ENCODE measurements at places on chromosomes 3 and 15.
A peak's percentile ranks its signal among the peaks of the same experiment; 100 is the strongest.

- no peak for DNase-seq
Observed at GRCh38 chr15:98905963-98906711, 101.5 kb downstream of the PGPEP1L start.

GRCh38 chr15:93954985-93955571 lies 276.3 kb upstream of the MCTP2 start:
- DNase-seq = no peak

DNA sequence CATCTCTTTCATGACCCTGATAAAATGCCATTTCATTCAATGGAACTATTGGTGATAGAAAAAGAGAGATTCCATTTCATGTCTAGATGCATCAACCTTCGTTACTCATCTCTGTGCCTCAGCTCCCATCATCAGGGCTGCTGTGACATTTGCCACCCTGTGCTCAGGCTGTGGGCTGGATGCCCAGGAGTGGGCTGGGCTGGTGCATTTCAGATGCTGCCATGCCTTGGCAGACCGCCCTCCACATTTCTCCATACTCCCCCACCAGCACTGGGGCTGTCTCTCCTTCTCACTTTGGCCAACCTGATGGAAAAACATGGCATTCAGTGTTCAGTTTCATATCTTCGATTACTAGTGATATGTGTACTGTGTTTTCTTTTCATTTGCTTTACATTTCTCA lies 59.1 kb downstream of the DNASE1L3 start:
- DNase-seq = no peak

DNA sequence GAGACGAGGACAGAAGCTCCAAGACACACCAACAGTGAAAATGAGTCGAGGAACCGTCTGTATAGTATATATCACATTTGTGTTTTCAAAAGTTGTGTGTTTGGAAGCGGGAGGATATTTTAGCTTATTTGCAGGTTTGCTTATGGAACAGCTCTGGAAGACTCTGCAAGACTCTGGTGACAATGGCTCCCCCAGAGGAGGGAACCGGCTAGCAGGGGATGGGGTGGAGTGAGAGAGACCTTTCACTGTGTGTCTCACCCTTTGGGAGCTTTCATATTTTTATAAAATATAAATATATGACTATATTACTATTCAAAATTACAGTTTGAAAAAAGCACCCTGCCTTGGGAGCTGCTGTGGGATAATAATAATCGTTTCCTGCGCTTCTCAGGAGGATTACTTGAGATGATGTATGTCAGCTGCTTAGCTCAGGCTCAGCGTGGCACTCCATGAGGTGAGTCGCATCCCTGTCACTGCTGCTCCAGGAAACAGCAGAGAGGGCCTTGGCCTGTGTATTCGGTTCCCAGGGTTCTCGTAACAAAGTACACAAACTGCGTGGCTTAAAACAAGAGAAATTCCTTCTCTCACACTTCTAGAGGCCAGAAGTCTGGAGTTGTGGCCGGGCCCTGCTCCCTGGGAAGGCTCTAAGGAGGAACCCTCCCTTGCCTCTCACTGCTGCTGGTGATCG lies 183.9 kb downstream of the FAM43A start:
- DNase-seq = no peak

DNA sequence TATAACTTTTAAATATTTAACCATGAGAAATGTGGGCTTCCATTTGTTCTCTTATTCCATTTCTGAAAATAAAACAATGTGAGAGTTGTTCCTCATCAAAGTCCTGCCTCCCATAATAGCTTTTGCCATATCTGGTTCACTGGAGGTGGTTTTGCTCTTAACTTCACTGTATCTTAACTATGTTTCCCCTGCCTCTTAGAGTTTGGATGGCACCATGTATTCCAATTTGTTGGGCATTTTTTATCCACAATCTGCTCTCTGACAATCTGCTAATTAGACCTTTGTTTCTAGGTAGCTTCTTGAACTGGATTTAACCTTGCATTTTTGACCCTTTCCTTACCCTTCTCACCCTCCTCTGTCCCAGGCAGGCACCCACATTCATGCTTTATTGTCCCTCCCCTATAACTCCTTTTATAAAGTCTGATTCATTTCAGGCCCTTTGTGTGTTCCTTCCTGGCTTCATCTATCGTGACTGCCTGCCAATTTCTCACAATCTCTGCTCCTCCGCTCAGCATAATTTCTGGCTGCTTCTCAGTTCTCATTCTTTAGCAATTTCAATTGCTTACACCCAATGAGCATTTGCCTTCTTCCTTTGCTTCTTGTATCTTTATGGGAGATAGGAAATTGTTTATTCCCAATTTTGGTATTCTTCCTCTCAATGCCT lies 144.2 kb upstream of the ARHGEF26 start:
- DNase-seq = no peak

GRCh38 chr3:46812237-46812791 lies 50.9 kb downstream of the MYL3 start:
- peak; percentile 90 for DNase-seq

DNA sequence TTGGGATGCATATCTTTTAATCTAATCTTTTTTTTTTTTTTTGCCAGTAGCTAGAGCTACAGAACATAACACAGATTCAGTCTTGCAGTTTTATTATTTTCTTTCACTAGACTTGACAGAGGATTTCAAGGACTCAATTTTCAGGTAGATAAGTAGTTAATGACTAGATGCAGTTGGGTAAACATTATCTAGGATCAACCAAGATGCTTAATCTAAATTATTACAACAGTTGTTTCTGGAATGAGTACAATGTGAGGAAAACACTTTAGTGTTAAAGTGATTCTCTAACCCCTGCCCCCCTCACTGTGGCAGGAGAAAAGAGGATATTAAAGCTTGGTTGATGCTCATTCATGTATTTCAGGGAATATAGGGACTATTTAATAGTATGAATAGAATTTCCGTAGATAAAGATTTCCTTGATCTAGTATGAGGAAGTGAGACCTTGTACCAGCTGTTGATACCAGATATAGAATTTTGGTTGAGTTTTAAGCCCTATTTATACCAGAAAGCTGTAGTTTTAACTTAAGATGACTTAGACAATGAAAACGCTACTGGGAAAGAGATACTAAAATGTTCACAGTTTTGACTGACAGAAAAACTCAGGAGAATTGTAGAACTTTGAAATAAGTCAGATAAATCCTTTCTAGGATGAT lies 389.0 kb upstream of the C2CD4B start:
- DNase-seq = no peak

DNA sequence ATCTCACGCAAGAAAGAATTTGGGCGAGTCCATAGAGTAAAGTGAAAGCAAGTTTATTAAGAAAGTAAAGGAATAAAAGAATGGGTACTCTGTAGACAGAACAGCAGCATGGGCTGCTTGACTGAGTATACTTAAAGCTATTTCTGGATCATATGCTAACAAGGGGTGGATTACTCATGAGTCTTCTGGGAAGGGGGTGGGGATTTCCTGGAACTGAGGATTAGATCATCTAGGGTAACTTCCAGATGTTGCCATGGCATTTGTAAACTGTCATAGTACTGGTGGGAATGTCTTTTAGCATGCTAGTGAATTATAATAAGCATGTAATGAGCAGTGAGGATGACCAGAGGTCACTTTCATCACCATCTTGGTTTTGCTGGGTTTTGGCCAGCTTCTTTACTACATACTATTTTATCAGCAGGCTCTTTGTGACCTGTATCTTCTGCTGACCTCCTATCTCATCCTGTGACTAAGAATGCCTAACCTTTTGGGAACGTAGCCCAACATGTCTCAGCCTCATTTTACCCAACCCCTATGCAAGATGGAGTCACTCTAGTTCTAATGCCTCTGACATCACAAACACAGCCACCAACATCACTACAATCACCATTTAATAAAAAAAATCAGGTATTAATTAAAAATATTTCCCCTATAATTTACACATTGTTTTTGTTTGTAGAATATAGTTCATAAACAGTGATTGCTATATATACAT lies 890.7 kb upstream of the EPHA6 start:
- DNase-seq = peak; percentile 56

- DNase-seq = no peak
Observed at GRCh38 chr3:13827699-13828098, 52.2 kb downstream of the WNT7A start.

DNA sequence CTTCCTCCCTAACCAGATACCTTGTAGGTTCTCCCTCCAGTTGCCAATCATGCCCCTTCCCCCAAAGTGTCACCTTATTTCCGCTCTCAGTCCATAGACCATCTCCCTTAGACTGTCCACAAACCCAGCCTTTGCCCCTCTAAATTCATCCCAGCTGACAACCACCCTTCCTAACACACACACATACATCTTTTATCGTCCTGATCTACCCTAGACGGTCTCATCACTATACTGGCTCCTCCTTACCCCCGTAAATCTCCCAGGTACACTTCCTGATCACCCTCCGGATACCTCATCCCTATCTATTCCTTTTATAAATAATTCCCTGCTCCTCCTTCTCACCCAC lies 828 bp downstream of the THOC7 start:
- DNase-seq = no peak

GRCh38 chr15:70348581-70349344 lies 251.0 kb upstream of the TLE3 start:
- DNase-seq = no peak

- DNase-seq = peak; percentile 86
Observed at GRCh38 chr3:187678726-187679268, 8.6 kb upstream of the SST start.

- DNase-seq = peak; percentile 37
Observed at GRCh38 chr3:108552267-108553159, 36.7 kb downstream of the CIP2A start.

GRCh38 chr3:45109771-45110508 lies 36.2 kb downstream of the CDCP1 start:
- DNase-seq = no peak

DNA sequence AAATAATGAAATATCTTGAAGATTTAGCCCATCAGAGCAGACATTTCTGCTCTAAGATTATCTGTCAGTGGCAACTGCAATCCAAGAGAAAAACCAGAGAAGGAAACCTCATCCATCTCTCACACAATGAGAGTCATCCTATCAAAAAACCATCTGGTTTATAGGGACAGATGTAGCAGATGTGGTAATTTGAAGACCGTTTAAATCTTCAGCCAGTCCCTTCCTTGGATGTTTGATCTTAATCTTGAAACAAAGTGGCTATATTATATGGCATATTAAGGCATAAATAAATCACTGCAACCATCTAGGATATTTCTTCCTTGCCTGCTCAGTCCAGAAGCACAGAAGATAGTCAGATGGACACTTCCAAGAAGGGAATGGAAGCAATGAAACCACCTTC lies 305.3 kb downstream of the MAGI1 start:
- DNase-seq = no peak

GRCh38 chr3:12932347-12932746 lies 91.0 kb upstream of the RPL32 start:
- no peak for DNase-seq

- no peak for DNase-seq
Observed at GRCh38 chr15:98127586-98127985, 167.1 kb downstream of the ARRDC4 start.

DNA sequence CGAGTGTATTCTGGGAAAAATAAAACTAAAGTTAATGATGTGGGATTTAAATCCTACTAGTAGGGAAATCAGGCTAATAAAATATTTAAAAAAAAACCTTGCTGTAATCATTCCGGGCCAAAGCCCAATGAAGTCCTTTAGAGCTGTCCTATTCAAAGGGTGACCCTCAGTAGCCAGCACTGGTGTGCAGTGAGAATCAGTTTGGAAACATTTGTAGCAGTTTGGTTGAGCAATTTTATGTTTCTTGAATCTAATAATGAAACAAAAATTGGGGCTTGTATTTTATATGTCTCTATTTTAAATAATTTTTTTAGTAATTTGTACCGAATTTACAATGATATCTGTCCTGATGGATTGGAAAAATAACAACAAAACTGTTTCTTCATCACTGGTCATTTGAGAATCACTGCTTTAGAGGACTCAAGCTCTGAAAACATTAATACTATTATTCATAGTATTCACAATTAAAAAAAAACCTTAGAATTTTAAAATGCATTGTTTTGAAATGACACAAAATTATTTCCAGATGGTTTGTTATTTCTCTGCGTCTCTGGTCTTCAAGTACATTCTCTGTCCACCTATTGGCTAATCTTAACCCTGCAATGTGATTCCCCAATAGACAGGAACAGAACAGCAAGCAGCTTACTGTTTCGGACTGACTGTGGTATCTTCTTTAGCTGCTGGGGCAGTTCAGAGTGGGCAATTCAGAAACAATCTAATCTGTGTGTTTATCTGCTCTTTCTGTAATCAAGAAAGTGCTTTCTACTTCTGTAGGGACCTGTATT lies 71.2 kb downstream of the OTOL1 start:
- peak; percentile 12 for DNase-seq

DNA sequence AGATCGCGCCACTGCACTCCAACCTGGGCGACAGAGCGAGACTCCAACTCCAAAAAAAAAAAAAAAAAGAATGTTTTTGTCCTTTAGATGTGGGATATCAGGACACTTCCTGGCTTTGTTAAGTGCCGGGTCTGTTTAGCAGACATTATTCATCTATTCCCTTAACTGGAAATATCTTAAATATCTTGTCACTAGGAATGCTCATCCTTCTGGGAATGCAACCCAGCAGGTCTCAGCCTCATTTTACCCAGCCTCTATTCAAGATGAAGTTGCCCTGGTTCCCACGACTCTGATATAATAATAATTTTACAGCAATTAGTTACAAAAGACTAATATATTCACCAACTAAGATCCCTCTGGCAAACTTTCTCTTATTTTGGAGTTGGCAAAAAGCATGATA lies 260.9 kb upstream of the SLITRK3 start:
- DNase-seq = no peak

GRCh38 chr3:72150634-72151412 lies 365.9 kb upstream of the PROK2 start:
- no peak for DNase-seq

Data from mesendoderm (in vitro differentiated cells).